ENCODE measurements at places on chromosomes 12 and 14.

DNA sequence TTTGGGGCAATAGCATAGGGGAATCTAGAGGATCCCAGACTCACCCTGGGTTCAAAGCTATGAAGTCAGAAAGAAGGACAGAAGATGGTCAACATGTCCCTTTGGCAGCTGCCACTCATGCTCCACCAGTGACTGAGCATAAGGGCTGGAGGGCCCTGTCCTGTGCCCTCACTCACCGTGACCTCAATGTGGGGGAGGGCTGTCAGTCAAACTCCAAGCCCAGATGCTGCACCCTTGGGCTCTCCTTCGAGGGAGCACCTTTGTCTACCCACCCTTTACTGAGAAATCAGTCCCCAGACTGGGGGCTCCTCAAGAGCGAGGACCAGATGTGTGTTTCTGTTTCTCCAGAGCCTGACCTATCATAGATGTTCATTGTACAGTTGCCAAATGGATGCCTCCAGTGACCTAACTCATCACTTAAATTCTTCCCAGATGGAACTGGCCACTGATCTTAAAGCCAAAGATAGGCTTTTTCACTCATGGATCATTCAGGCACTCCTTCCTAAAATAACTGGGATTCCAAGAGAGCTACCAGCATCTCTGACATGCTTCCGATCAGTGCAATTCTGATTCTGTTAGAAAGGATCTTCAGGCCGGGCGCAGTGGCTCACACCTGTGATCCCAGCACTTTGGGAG, 27.2 kb upstream of the VSX2 start:
- no peak for DNase-seq

DNA sequence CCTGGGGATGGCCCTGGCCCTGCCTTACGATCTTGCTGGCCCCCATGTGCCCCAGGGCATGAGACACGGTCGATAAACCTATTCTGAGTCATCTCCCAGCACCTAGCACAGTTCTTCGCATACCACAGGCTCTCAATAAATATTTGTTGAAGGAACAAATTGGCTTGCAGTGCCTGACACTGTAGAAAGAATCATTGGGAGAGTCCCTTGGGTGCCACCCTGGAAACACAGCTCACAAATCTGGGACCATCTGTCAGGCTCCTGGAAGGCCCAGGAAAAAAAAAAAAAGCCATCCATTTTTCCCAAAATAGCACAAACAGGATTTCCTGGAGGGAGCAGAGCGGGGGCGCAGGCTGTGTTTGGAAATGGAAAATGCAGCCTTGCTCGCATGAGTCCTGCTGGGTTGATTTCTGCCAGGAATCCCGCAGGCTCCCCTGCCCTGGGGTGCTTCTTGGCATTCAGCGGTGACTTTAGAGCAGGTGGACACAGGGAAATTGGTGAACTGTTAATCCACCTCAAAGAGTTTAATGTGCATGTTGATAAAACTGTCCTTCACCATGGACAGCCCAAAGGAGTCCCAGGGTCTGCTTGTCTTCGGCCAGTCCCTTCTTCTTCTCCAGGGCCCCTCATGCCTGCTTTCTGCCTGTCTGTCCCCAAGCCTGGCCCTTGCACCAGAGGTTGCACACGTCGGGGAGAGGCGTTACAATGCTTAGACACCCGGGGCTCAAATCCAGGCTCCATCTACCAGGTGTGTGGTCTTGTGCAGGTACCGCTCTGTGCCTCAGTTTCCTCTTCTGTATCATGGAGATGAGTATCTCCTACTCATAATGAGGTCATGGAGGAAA, 106.1 kb upstream of the RFLNA start:
- peak; percentile 45 for DNase-seq

GRCh38 chr14:34046799-34047520, 96.1 kb upstream of the EGLN3 start:
- DNase-seq, result no peak

- no peak for DNase-seq
These were observed 219.5 kb downstream of the TBX5 start for GRCh38 chr12:114186241-114187002.

DNA sequence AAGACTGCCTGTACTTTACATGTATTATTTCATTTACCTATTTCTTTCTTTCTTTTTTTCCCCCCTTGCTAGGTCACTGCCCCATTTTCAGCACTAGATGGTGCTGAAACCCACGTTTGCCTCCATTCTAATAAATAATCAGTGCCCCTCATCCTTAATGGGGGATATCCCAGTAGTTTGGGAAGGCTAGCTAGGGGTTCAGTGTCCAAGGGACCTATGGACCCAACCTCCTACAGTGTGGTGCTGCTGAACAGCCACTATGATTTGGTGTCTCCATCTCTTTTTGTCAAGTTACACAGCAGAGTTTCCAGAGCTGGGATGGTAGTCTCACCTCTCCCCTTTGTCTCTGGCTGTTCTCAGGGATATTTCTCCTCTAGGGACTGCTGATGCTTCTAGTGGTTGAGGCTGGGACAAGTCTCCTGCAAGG, 6.5 kb upstream of the HCFC2 start:
- no peak for DNase-seq

DNA sequence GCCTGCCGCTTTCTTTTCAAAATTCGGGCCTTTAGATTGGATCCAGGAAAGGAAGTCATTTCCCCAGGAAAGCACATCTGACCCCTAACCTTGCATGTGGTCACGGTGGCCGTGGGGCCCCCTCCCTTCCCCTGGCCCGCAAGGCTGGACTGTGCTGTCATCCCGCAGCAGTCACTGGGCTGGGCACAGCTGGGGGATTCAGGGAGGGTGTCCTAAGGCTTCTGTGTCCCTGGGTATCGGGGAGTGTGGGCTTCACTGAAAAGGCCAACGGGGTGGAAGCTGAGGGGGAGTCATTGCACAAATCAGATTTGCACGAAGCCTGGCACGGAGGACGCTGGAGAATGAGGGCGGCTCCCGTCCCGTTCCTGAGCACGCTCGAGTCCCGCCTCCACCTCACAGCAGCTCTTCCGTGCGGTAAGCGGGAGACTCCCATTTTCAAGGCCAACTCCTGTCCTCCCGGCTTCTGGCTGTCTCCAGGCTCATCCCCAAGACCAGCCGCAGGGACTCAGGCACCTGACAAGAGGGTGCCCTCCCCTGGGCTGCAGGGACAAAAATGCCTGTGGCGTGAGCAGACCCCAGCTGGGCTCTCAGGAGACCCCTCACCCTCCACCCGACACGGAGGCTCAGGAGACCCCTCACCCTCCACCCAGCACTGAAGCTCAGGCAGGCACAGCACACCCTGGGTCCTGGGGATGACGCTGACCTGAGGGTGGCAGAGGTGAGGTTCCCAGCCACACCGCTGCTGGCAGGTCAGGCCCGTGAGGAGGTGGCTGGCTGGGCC, 9.6 kb downstream of the XRCC3 start:
- peak; percentile 81 for DNase-seq

GRCh38 chr14:67357969-67358354, 1.6 kb downstream of the ATP6V1D start:
- DNase-seq, result no peak

GRCh38 chr14:77403768-77404167, 19.6 kb downstream of the NOXRED1 start:
- DNase-seq, result no peak

Measured in spleen (tissue), 13 donors.